Liver (tissue), 10 donors: ENCODE measurements at places on chromosomes 7 and 10.

DNA sequence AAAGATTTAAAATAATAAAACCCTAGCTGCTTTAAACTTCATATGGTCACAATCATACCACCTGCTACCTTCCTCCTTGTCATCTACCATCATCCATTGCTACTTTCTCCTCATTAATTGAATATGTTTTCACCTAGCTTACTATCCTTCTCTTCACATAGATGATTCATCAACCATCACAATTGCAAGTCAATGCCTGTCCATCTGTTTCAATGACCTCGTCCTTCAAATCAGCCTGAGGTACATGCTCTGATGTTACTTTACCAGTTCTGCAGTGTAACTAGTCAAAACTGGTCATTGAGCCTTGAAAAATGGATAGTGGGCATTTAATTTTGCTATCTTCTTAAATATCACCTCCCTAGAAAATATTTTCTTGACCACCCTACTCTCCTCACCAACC lies 164.7 kb downstream of the SEMA3E start:
- no peak for DNase-seq

- no peak for DNase-seq
These were observed 71.4 kb downstream of the NEURL1 start for GRCh38 chr10:103564776-103565520.

- DNase-seq: no peak
These were observed 128.7 kb upstream of the UNC5B start for GRCh38 chr10:71083716-71083975.

- DNase-seq: no peak
These were observed 187.9 kb downstream of the SNX10 start for GRCh38 chr7:26479581-26479980.

- DNase-seq: no peak
These were observed 25.2 kb downstream of the GRID1 start for GRCh38 chr10:86341361-86341811.

DNA sequence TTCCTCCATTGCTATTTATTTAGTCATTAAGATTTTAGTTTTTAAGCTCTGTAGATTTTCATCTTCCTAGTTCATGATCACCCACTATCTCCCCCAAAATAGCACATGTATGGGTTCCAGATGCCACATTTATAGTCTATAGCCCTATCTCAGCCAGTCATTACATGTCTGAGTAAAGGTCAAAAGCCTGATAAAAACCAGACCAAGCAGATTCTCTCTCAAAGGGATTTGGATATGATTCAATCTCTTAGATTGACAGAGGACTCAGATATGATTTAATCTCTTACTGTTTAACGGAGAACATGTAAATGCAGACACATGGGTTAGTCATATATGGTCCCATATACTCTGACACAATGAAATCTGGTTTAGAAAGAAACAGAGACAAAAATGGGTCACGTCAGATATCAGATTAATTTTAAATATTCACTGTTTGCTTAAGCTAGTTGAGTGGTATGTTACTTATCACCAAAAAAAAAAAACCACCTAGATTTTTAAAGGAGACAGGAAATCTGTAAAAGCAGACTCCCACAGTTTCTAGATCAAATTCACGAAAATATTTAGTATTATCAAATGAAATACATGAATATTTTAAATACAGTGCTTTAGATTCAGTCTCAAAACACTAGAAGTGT lies 107.0 kb upstream of the LRRN3 start:
- no peak for DNase-seq

DNA sequence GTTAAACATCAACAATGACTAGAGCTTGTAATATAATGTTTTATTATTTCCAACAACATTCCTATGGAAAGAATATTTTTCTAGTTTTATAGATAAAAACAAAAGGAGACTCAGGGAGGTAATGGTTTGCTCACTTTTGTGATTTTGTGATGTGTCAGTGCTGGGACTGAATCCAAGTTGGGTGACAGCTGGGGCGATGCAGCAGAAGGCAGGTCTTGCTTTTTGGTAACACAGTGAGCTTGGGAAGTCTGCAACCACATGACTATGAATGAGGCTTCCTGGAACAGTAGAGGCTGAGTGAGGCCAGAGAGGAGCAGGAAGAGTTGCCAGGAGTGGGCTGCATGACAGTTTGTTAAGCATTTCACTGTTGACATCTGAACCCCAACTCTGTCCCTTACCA lies 4.9 kb upstream of the YKT6 start:
- DNase-seq: no peak

DNA sequence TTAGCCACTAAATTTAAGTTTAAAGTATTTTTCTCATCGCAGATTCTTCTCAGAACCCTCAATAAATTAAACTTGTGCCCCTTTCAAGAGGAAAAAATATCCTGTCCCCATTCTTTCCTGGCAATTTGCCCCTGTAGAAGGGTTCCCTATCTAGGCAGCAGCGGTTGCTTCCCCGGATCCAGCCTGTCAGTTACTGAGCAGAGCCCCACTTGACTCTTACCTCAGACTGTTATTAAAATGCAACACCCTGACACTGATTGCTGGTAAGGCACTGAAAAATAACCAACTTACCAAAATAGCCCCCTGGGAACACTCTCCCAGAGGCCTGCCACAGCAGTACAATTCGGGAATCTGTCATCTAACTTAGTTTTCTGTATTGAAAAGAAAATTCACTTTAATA lies 13.9 kb downstream of the LMTK2 start:
- DNase-seq: no peak

DNA sequence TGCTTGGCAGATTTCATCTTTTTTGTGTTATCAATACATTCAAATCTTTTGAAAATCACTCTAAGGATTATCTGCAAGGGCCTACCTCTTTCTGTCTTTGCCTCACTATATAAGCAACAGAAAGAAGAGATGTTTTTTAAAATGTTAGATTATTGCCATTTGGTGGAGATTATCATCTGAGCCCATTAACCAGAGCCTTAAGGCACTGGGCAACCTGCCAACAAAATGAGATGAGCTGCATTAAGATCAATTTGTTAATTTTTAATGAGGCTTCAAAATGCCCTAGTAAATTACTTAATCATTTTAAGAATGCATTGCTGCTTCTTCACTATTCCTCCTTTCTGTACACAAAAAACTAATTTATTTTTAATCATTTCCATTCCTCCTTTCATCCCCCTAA lies 314.1 kb downstream of the SNX13 start:
- no peak for DNase-seq

- peak; percentile 23 for DNase-seq
These were observed 146.6 kb upstream of the PDE1C start for GRCh38 chr7:32216759-32217158.

DNA sequence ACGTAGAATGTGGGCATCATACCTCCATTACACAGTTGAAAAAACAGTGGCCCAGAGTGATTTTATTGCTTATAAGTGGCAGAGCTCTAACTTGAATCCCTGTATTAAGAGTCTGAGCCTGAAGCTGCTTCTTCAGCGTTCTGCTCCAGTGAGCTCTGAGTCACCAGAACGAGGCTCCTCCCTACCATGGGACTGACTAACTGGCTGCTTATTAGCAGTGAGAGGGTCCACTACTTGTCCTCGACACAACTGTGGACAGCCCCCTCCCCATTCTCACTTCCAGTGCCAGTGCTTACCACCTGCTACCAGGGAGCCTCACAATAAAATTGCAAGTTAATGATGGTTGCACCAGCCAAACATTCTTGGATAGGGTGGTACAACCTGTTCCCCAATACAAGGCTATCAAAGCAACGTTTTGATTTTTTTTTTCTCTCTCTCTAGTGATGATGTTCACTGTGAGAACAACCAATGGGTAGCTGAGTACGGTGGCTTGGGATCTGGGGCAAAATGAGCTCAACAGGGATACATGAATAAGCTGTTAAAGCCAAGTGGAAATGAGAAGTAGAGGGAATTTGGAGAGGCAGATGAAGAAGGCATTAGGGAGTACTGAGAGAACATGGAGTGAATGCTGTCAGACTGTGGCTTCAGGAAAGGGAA lies 2.7 kb upstream of the NRG3 start:
- no peak for DNase-seq

DNA sequence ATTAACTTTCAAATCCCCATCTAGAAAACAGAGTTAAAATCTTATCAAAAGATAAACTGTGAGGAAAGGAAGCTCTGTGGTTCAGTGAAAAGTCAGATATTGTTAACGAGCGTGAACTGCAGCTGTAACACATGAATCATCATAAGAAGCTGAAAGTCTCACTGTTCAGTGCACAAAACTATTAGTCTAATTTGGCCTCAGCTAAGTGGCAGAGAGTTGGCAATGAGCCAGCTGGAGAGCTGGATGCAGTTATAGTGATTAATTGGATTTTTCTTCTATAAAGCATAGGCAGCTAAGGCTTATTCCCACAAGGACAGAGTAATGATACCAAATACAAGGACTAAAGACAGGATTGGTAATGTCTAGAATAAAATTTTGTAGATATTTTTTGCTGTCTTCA lies 101.1 kb upstream of the ABCB5 start:
- DNase-seq: no peak

DNA sequence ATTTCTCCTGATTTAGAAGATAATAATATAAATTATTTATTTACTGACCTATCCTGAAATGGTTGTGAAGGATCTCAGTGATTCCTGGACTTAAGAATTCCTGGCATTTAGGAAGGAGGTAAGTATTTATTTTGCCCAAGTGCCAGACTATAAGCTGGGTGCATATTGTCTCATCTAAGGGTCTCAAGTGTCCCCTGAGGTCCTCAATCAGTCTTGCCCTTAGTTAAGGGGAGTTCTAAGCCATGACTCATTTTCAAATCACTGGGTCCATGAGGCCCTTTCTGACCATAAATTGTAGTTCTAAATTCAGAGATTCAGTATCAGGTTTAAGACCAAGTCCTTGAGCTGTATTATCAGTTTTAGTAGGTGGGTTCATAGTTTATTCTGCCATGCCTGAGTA lies 251.6 kb upstream of the MEOX2 start:
- DNase-seq: no peak

DNA sequence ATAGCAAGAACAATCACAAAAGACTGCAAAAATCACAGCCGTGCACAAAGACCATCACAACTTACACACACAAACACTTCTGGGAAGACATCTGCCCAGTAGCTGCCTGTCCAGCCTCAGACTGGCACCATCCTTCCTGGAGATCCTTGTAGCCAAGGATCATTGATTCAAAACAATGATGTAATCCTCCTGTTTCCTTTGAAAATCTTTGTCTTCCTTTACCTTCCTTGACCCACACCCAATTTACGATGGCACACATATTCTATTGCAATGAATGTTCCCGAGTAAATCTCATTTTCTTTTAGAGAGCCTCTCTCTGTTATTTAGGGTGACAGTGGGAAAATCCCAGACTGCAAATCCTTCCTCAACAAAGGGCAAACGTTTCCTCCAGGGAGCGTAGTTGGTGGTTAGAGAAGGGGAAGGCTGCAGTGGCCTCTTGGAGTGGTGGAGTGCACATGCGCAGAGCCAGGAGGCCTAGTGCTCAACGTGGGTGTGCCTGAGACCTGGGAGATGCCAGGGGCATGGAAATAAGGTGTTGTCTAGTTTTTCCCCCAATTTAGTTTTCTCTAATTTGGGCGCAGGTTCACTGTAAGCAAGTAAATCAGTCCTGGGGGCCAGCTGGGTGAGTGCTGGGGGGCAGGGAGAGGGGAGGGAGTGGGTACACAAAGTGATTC lies 3.1 kb upstream of the INPP5A start:
- DNase-seq: no peak

DNA sequence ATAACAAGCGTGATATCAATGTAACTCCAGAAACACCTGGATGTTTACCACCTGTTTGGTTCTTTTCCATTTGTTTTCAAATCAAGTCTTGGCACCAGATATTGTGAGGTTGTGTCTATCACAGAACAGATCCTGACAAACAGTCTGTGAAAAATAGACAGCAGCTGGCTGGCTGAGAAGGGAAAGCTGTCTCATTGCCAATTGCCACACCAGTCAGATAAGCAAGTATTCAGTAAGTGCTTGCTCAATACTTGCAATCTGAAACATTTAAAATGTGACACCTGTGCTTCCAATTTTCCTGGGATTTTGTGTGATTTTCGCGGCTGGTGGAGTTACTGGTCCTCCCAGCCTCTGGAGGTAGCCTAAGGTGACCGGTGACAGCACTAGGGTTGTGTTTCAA lies 147.9 kb upstream of the MYO3A start:
- no peak for DNase-seq

- peak; percentile 45 for DNase-seq
These were observed 48.1 kb downstream of the PDLIM1 start for GRCh38 chr10:95242581-95243317.

DNA sequence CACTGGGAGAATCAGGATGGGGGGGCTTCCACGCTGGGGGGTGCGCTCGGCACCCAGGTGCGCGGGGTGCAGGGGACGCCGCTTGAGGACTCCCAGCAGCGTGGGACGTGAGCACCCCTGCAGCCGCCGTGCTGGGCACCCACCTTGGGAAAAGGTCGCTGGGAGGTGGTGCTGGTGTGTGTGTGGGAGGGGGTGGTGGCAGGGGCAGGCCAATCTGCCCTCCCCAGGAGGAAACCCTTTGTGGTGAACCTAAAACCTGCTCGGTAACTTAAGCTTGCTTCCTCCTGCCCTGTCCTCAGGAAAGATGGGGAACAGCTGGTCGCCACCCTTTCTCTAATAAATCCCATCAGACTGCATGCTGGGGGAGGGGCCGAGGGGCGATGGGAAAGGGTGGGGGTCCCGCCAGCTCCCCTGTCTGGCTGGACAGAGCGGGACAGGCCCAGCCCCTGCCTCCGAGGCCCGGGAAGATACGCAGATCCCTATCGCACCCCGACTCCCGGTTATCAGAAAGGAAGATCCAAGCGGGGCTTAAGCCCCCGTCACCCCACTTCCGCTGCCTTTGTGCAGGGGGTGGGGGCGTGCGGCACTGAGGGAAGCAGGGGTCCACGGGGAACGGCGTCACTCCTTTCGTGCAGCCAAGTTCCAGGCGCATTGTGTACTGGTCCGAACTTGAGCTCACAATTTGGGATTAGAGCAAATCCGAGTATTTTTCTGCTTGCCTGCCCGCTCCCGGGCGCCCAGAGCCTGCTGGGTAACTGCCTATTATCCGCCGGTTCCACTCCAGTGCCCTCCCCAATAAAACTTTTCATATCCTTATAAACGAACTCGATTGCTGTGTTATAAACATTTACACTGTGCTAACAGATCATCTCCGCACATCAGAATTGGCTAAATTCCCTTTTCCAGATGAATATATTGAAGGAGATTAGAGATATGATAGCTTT lies 64.6 kb downstream of the UNCX start:
- no peak for DNase-seq

- no peak for DNase-seq
These were observed 68.7 kb upstream of the C10orf120 start for GRCh38 chr10:122768389-122768745.

GRCh38 chr7:141231018-141231792 lies 157.3 kb downstream of the TMEM178B start:
- no peak for DNase-seq
